AG10803 (cell line): ENCODE measurements at places on chromosomes 7 and 10.

GRCh38 chr7:21352540-21353387 is 75.1 kb upstream of the SP4 start:
- DNase-seq, result no peak

GRCh38 chr10:43598446-43598845 is 7.8 kb upstream of the ZNF485 start:
- DNase-seq, result peak; percentile 56

- DNase-seq, result no peak
Measured at GRCh38 chr10:53403688-53404087, 631.1 kb upstream of the MBL2 start.

- DNase-seq, result peak; percentile 80
Measured at GRCh38 chr7:46478046-46478445, 557.0 kb upstream of the IGFBP3 start.

- DNase-seq, result no peak
Measured at GRCh38 chr10:92420546-92421275, 129.7 kb downstream of the MARCHF5 start.

DNA sequence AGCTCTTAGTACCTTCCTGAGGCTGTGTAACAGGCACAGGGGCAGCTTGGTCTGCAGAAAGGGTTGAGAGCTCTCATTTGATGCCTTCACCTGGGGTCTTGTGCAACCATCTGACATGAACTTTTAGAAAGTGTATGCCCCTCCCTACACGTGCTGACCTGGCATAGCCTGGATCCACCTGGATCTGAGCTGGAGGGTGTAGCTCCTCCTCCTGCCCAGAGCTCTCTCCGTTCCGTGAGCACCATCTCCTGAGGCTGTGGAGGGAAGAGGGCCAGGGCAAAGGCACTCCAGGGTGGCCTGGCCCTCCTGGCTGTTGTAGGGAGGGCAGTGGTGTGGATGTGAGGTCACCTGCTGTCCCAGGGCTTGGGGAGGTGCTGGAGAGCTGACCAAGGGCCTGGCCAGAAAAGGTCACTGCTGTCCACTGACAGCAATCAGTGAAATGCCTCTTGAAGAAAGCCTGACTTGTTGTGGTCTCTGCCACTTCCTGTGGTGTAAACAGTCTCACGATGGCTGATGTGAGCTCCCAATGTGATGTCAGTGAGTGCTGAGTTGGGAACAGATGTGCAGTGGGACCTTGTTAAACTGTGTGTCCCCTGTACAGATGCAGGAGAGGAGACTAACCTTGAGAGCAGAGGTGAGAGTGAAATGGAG is 23.0 kb downstream of the AMZ1 start:
- DNase-seq, result peak; percentile 33

DNA sequence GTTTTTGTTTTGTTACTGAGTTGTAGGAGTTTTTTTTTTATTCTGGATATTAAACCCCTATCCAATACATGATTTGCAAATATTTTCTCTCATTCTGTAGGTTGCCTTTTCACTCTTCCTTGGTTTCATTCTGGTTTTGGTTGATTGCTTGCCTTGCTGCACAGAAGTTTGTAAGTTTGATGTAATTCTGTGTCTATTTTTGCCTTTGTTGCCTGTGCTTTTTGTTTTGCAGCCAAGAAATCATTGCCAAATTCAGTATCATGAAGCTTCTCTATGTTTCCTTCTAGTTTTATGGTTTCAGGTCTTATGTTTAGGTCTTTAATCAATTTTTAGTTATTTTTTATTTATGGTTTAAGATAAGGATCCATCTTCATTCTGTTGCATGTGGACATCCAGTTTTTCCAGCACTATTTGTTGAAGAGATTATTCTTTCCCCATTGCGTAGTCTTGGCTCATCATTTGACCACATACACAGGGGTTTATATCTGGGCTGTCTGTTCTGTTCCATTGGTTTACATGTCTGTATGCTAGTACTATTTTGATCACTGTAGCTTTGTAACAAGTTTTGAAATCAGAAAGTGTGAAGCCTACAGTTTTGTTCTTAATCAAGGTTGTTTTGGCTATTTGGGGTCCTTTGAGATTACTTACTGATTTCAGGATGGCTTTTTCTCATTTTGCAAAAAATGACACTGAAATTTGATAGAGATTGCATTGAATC is 26.4 kb downstream of the BMPR1A start:
- peak; percentile 20 for DNase-seq

- peak; percentile 9 for DNase-seq
Measured at GRCh38 chr10:17756557-17757217, 4.7 kb downstream of the TMEM236 start.

- peak; percentile 55 for DNase-seq
Measured at GRCh38 chr10:111126077-111126476, 49.2 kb downstream of the ADRA2A start.

DNA sequence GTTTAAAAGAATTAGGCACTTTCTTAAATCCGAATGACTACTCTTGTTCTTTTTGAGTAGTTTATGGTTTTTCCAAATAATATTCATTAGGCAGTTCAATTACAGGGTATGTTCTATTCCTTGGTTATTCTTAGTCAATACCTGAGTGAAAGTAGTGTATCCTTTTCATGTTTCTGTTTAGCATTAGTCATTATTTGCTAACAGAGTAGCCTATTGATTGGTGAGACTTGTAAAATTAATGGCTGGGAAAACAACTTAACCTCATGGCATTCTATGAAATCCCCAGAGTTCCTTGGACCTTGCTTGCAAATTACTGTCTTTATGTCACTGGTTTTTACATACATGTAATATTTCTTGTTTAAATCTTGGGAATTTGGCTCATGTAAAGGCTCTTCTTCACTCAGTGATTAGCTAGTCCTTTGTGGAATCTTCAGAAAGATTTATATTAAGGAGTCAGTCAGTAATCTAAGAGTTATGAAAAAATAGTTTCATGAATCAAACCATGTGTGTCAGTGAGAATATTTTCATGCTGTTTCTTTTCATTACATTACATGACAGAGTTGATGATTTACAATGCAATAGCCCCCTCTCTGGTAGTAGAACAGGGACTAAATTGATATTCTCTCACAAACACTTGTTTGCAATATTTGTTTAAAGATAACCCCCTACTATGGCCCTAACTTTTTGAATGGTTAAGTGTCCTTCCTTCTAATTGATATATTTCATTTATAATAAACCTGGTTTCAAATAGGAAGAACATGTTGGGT is 81.5 kb upstream of the LRRTM3 start:
- no peak for DNase-seq

DNA sequence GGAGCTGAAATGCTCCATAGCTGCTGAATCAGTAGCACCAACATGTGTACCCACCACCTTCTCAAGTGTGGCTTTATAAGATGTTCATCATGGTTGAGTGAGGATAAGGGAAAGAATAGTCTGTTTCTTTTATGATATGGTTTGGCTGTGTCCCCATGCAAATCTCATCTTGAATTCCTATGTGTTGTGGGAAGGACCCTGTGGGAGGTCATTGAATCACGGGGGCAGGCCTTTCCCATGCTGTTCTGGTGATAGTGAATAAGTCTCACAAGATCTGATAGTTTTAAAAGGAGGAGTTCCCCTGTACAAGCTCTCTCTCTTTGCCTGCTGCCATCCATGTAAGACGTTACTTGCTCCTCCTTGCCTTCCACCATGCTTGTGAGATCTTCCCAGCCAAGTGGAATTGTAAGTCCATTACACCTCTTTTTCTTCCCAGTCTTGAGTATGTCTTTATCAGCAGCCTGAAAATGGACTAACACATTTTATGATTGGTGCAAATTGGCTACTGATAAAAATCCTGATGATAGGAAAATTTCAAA is 799.9 kb downstream of the TNS3 start:
- DNase-seq, result no peak

GRCh38 chr7:74099031-74099430 is 15.4 kb downstream of the LIMK1 start:
- DNase-seq, result no peak

- DNase-seq, result peak; percentile 5
Measured at GRCh38 chr7:78435355-78435754, 636.8 kb downstream of the PHTF2 start.

GRCh38 chr7:14858866-14859265 is 43.7 kb downstream of the DGKB start:
- no peak for DNase-seq

DNA sequence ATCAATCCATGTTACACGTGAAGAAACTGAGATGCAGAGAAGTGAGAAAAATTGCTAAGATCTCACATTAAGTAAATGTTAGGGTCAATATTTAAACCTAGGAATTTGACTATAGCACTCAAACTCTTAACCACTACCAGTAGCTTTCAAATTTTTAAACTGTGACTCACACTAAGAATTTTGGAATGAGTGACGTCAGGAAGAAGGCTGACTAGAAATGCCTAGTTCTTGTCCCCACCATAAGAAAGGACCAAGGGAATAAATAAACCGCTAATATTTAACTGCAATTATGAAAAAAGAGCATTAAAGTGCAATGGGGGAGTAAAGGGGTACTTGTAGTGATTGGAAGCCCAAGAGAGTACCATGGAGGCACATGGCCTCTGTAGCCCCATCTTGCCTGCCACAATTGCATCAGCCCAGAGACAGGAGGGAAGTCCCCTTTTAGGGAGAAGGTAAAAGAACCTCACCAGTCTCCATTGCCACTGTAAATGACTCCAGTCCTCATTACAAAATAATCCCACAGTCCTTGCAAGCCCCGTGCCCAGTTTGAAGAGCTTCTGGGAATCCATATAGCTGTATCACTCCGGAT is 3.5 kb upstream of the AKR1B1 start:
- peak; percentile 82 for DNase-seq

GRCh38 chr7:131455546-131455945 is 100.9 kb downstream of the PODXL start:
- no peak for DNase-seq

GRCh38 chr10:62583876-62584615 is 209.9 kb downstream of the ZNF365 start:
- DNase-seq, result peak; percentile 99

DNA sequence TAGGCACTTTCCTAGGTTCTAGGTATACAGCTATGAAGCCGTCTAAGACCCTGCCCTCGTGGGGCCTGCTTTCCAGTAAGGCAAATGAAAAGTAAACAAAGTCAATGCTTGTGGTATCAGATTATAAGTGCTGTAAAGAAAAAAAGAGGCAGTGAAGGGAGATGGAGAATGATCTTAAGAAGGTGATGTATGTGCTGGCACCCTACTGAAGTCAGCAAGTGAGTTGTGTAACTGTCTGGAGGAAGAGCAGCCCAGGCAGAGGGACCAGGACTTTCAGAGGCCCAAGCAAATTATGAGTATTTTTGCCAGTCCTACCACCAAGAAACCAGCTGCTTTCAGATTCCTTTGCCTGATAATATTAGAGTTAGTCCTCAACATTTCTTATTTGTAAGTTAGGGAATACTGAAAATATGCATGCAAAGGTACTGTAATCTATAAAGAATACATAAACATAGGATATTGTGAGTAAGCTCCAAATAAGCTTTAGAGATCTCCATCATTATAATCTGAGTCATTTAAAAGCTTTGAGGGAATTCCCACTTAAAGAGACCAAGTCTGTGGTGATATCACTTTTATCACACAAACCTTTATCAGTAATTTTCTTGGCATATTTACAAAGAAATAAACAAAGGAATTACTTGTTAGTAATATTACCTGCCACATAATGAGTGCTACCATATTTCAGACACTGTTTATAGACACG is 329.2 kb upstream of the LRGUK start:
- DNase-seq, result peak; percentile 29

DNA sequence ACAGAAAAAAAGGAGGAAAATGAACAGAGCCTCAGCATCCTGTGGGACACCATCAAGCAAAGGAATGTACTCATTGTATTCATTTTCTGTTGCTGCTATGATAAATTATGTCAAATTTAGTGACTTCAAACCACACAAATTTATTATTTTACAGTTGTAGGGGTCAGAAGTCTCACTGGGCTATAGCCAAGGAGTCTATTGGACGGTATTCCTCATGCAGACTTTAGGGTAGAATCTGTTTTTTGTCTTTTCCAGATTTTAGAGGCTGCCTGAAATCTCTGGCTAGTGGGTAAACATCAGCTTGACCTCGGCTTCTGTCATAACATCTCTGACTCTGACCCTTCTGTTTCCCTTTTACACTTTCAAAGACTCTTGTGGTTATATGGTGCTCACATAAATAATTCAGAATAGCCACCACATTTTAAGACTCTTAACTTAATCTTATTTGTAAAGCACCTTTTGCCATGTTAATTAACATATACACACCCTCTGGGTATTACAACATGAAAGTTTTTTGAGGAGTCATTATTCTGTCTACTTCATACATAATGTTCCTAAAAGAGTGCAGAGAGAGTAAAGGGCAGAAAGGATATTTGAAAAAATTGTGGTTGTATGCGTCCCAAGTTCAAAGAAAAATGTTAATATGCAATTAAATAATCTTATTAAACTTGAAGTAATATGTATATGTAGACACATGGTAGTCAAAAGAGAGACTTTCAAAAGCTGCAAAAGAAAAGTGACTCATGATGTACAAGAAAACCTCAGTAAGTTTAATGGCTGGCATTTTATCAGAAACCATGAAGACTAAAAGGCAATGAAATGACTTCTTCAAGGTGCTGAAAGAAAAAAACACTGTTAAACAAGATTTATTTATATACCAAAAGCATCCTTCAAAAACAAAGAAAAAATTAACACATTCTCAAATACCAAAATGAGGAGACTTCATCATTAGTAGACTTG is 70.8 kb upstream of the MEOX2 start:
- peak; percentile 48 for DNase-seq

- no peak for DNase-seq
Measured at GRCh38 chr7:33286501-33286900, 157.1 kb downstream of the BBS9 start.

DNA sequence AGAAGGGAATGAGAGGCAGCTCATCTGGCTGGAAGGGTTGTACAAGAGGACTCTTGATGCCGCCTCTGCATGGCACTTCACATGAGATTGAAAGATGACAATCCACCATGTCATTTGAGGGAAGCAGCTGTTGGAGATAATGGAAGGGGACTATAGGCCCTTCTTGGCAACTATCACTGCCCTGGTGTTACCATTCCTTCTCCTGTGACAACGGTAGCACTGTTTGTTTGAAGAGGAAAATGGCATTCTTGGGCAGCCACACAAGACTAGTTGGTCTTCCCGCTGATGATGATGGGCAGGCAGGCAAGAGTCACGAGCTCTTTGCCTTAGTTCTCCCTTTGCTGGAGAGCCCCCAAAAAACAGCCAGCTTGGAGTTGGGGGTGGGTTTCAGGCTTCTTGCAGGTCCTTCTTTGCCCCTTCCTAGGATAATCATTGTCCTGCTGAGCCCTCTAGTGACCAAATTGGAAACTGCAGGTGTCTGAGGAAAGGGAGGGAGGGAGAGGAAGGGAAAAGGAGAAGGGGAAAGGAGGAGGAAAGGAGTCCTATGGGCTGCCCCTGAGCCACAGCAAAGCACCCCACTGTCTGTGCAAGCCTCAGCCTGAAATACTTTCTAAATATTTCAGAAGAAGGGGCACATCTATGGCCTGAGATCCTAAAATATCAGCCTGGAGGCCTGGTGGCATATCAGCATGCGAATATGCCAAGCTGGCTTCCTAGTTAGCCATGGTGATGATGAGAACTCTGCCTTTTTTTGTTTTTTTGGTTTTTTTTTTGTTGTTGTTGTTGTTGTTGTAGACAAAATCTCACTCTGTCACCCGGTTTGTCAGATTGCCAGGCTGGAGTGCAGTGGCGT is 165.6 kb upstream of the KMT2E start:
- DNase-seq, result peak; percentile 26
